ENCODE measurements at places on chromosomes 12 and 14.
A peak's percentile ranks its signal among the peaks of the same experiment; 100 is the strongest.

- H3K4me1 ChIP-seq, result no peaks in the 10 kb centered on the region
- H3K4me3 ChIP-seq, result no peak overlapping the region
- no peak for DNase-seq
- no peaks in the 10 kb centered on the region for H3K36me3 ChIP-seq
These were observed 12.5 kb downstream of the PCNX1 start for GRCh38 chr14:70919774-70920173.

GRCh38 chr14:64644629-64645028 lies 59.6 kb upstream of the PLEKHG3 start:
- H3K36me3 ChIP-seq, result no peaks in the 10 kb centered on the region
- H3K27me3 ChIP-seq, result no peaks in the 10 kb centered on the region
- no peak for DNase-seq
- H3K4me1 ChIP-seq, result peaks cover 14% of the 10 kb centered on the region

- H3K36me3 ChIP-seq, result no peaks in the 10 kb centered on the region
- H3K27me3 ChIP-seq, result no peaks in the 10 kb centered on the region
- peaks cover 12% of the 10 kb centered on the region for H3K4me1 ChIP-seq
- H3K27ac ChIP-seq, result no peak overlapping the region
- no peak overlapping the region for H3K4me3 ChIP-seq
These were observed 3.9 kb downstream of the PPP4R3A start for GRCh38 chr14:91506226-91506625.

GRCh38 chr12:15808652-15809051 lies 19.5 kb upstream of the EPS8 start:
- H3K4me1 ChIP-seq, result peaks cover 3% of the 10 kb centered on the region
- H3K27ac ChIP-seq, result no peak overlapping the region
- DNase-seq, result no peak
- H3K36me3 ChIP-seq, result no peaks in the 10 kb centered on the region

DNA sequence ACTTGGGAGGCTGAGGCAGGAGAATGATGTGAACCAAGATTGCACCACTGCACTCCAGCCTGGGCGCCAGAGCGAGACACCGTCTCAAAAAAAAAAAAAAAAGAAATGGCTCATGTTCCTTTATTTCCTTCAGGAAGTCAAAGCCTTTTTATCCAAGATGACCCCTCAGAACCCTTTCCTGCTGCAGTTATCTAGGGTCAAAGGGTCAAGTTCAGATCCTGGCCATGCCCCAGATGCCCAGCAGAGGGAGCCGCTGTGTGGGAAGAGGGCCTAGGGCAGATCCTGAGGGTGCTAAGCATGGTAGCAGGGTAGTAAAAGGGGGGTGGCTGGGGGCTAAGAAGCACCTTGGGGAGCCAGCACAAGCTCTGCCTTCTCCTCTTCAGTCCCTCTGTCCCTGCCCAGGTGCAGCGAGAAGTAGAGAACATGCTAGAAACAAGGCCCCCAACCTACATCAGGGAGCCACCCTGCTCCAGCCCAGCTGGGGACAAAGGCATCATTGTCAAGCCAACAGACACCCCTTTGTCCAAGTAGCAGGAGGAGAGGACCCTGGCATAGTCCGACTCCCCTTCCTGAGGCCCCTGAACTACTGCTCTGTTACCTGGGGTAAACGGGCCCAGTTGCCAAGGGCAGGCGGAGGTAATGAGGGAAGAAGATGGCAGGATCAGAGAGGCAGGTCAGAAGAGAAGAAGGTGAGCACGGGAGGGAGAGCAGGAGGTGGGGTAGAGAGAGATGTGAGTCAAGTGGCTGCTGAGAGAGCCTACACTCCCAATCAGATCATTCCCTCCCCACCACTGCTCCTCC lies 6.5 kb downstream of the NFE2 start:
- H3K4me1 ChIP-seq, result no peaks in the 10 kb centered on the region
- no peak overlapping the region for H3K27ac ChIP-seq
- no peak overlapping the region for H3K4me3 ChIP-seq
- H3K36me3 ChIP-seq, result no peaks in the 10 kb centered on the region
- no peak for DNase-seq
- H3K27me3 ChIP-seq, result no peaks in the 10 kb centered on the region

- H3K27ac ChIP-seq, result no peak overlapping the region
- H3K27me3 ChIP-seq, result no peaks in the 10 kb centered on the region
- no peak overlapping the region for H3K4me3 ChIP-seq
- H3K4me1 ChIP-seq, result no peaks in the 10 kb centered on the region
- H3K36me3 ChIP-seq, result no peaks in the 10 kb centered on the region
These were observed 111.1 kb downstream of the ERC1 start for GRCh38 chr12:1102115-1102514.

GRCh38 chr12:62801796-62802195 lies 133.2 kb downstream of the PPM1H start:
- no peaks in the 10 kb centered on the region for H3K4me1 ChIP-seq
- no peaks in the 10 kb centered on the region for H3K36me3 ChIP-seq
- H3K4me3 ChIP-seq, result no peak overlapping the region
- no peak for DNase-seq
- H3K27ac ChIP-seq, result no peak overlapping the region
- no peaks in the 10 kb centered on the region for H3K27me3 ChIP-seq

- H3K36me3 ChIP-seq, result no peaks in the 10 kb centered on the region
- no peaks in the 10 kb centered on the region for H3K4me1 ChIP-seq
- H3K27ac ChIP-seq, result no peak overlapping the region
- H3K4me3 ChIP-seq, result no peak overlapping the region
- DNase-seq, result no peak
These were observed 6.2 kb upstream of the SERPINA12 start for GRCh38 chr14:94515426-94515825.

GRCh38 chr14:74945261-74945851 lies 10.0 kb downstream of the PGF start:
- H3K27ac ChIP-seq, result no peak overlapping the region
- no peak for DNase-seq
- no peaks in the 10 kb centered on the region for H3K36me3 ChIP-seq
- no peak overlapping the region for H3K4me3 ChIP-seq

DNA sequence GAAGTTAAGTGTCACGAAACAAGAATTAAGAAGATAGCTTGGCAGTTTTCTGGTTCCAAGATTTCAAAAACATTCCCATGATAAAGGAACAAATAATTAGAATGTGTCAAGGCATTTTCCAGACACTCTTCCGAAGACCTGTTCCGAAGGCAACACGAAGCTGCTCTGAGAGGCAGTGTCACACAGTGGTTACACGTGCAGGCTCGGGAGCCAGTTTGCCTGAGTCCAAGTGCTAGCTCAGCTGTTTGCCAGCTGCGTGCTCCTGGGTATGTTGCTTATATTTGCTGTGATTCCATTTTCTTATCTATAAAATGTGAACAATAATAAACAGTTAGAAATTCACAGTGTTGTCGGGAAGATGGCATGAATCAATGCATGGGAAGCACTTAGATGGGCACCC lies 217.9 kb upstream of the GRIP1 start:
- no peaks in the 10 kb centered on the region for H3K4me1 ChIP-seq
- no peak overlapping the region for H3K27ac ChIP-seq
- no peaks in the 10 kb centered on the region for H3K27me3 ChIP-seq
- no peaks in the 10 kb centered on the region for H3K36me3 ChIP-seq
- DNase-seq, result no peak

DNA sequence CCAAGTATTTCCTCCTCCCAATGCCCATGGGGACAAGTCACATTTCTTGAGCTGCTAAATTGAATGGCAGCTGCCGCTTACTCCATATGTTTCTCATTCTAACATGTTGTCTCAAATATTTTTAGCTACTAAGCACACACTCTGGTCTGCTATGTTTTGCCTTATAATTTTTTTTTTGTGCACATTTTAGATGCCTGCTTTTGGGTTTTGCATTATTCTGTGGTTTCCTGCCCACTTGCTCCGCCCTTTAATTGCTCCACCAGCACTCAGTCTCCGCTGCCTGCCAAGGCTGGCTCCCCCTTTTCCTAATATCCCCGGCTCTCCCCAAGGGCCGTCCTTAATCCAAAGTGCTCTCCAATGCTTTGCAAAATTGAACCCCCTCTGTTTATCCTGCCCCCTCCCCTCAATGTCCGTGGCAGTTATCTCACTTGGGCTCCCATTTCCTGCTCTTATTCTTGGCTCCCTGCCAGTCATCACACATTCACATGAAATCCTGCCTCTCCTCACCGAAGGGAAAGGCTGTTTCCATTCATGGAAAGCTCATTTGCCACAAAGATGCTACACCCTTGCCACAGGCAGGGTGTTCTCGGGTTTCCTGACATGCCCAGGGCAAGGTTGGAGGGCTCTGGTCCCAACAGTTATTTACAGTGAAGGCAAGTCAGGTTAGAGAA lies 79.4 kb downstream of the C12orf75 start:
- no peaks in the 10 kb centered on the region for H3K27me3 ChIP-seq
- no peaks in the 10 kb centered on the region for H3K4me1 ChIP-seq
- no peaks in the 10 kb centered on the region for H3K36me3 ChIP-seq

- no peaks in the 10 kb centered on the region for H3K27me3 ChIP-seq
These were observed 143.7 kb downstream of the TTLL5 start for GRCh38 chr14:75804570-75805275.

GRCh38 chr14:41859336-41859735 lies 252.7 kb downstream of the LRFN5 start:
- no peak for DNase-seq
- H3K27me3 ChIP-seq, result no peaks in the 10 kb centered on the region
- H3K36me3 ChIP-seq, result no peaks in the 10 kb centered on the region
- H3K4me1 ChIP-seq, result no peaks in the 10 kb centered on the region
- no peak overlapping the region for H3K4me3 ChIP-seq

DNA sequence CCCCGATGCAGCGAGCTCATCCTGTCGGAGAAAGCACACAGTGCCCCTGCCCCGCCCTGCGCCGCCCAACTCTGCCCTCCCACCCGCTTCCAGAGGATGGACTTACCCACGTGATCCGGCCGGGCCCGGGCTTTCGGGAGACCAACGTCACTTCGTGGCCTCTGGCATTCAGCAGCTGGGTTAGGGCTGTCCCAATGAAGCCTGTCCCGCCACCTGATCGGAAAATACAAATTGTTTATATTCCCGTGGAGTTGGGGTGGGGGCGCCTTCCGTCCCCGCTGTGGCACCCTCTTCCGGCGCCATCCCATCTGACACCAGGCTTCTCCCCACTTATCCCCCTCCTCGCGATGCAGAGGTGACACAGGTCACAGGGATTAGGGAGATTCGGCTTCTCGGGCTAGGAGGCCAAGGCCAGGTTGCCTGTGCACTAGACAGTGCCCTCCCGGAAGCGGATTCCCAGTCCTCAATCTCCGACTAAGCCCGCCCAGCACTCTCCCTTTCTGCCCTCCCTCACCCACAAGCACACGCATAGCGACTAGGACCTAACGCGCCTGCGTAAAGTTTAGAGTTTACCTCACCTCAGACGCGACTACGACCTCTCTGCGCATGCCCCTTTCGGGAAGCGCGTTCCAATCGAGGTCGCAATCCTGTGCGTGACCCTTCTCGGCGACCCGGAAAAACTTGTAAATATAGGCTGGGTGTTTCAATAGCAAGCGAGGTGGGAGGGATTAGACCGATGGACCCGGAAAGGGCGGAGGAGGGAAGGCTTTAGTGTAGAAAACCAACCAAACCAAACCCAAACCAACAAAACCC lies at the start of gene SDR39U1:
Gene SDR39U1 (minus strand): TSS at position 537 of the 813 bp plus-strand sequence. CDS start 7 bp downstream, at position 530.
- H3K36me3 ChIP-seq, result peaks cover 5% of the 10 kb centered on the region
- peaks cover 3% of the 10 kb centered on the region for H3K4me1 ChIP-seq
- DNase-seq, result peak; percentile 98
- H3K27ac ChIP-seq, result peak within 1 kb of the TSS; percentile 97
- H3K4me3 ChIP-seq, result peak within 1 kb of the TSS; percentile 91

- H3K36me3 ChIP-seq, result no peaks in the 10 kb centered on the region
- H3K4me1 ChIP-seq, result peaks cover 6% of the 10 kb centered on the region
- no peak for DNase-seq
- H3K27me3 ChIP-seq, result no peaks in the 10 kb centered on the region
These were observed 365 bp downstream of the ING4 start for GRCh38 chr12:6662602-6662905.

- DNase-seq, result no peak
- H3K4me3 ChIP-seq, result no peak overlapping the region
- H3K27ac ChIP-seq, result no peak overlapping the region
- H3K4me1 ChIP-seq, result no peaks in the 10 kb centered on the region
- no peaks in the 10 kb centered on the region for H3K36me3 ChIP-seq
These were observed 196.2 kb downstream of the ITPR2 start for GRCh38 chr12:26636710-26637328.

DNA sequence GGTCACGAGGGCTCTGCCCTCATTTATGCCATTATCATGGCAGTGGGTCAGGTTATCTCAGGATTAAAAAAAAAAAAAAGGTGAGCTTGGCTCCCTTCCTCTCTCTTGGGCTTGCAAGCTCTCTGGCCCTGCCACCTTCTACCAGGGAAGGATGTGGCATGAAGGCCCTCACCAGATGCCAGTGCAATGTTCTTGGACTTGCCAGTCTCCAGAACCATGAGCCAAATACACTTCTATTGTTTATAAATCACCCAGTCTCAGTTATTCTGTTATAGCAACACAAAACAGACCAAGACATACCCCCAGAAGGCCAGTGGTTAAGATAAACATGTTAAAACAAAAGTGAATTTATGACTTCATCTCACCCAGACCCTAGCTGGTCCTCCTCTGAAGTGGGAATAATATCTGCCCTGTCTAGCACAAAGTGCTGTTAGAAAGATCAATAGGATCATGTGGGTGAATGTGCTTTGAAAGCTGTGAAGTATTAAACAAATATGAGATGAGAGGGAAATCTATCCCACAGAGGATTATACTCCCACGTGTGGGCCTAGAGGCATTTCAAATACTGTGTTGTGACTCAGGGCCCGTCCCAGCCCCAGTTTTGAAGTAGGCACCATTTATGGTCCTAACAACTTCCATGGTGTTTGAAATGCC lies 88.6 kb downstream of the NINJ2 start:
- no peaks in the 10 kb centered on the region for H3K27me3 ChIP-seq
- no peaks in the 10 kb centered on the region for H3K36me3 ChIP-seq
- H3K4me1 ChIP-seq, result no peaks in the 10 kb centered on the region

DNA sequence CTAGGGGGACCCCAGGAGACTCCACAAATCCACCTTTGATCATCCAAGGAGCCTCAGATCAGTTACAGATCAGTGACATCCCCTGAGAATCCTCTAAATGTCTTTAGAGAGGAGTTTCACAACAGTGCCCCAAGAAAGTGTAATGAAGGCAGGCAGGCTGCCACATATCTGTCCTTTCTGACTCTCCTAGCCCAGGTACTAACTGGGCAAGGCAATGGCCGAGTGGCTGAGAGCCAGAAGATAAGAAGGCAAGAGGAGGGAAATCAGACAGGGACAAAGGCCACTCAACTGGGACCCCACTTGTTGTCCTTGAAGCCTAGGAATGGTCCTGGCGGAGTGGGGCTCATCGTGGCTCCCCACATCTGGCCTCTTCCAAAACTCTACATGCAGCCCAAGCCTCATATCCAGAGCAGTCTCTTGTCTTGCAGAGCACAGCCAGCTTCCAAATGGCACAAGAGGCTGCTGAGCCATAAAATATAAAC lies 11.6 kb downstream of the ACTN1 start:
- no peaks in the 10 kb centered on the region for H3K36me3 ChIP-seq
- H3K27me3 ChIP-seq, result no peaks in the 10 kb centered on the region
- no peak for DNase-seq
